ENCODE measurements at places on chromosomes 1 and 21.

- DNase-seq, result no peak
These were observed 56.2 kb downstream of the LGR6 start for GRCh38 chr1:202249846-202250245.

DNA sequence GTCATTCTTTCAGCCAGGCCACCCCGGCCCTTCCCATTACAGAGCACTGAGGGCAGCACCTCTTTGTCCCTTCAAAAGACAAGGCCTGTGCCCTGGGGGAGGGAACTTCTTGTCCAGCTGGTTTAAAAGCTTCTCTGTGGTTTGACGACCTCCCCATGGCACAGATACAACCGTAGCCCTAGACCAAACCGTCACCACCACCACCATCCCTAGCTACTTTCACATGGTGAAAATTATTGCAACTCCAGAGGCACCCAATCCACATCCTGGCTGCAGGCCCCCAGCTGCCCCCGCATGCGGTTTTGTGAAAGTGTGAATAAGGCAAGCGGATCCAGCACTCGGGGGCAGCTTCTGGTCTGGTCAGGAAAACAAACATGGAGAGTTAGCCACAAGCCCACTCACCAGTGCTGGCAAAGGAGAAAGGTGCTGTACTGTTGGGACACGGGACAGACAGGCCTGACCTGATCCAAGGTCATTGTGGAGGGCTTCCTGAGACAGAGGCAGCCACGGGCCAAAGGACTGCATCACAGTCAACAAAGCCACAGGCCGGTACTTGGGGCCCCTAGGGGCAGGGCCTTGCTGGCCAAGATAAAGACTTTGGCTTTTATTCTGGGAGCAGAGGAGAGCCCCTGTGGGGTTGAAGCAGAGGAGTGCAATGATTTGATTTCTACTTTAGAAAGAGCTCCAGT is 31.2 kb downstream of the CDCA8 start:
- DNase-seq, result no peak

DNA sequence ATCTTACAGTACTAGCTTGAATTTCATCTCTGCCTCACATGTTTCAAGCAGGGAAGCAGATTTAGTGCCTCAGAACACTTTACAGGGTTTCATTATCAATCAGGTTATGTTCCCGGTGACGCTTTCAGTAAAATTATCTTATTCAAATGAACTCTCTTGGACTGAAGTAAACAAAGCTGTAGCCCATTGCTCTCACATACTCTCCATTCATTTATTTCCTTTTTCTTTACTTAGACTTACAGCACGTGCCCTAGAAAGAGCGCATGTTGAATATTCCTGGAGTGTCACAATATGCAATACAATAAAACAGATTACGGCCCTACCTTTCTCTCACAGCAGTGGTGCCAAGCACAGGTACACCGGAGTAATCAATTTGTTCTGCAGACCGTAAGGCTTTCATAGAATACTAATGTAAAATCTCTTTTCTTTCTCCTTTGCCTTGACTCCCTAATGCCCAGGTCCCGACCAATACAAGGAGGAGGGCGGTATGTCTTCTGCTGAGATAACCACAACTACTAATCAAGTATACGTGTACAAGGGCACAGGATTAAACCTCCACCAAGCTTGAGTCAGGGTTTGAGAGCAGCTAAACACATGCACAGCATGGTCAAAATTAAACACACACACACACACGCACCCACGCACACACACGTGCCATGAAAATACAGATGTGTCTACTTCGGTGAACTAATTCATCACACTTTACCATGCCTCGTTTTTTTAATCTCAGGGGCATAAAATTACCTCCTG is 62.8 kb downstream of the NRIP1 start:
- no peak for DNase-seq

GRCh38 chr21:39105341-39105765 is 77.9 kb downstream of the PSMG1 start:
- DNase-seq, result no peak

DNA sequence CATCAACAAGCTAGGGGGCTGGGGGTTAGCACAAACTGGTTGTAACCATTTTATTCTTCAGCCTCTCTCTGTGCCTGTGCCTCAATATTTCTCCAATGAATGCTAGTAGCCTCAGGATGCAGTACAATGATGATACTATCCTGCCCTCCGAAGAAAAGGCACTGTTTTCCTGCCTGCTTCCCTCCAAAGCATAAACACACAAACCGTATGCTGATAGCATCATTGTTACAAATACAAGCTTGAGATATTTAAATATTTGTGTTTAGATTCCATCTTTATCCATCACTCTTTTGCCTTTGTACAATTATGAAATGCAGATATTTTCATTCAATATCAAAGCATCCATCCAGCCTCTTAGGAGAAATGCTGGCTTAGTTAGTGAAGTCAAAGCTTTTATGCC is 404.8 kb downstream of the DUSP10 start:
- no peak for DNase-seq

GRCh38 chr21:21096956-21097355 is 98.7 kb downstream of the NCAM2 start:
- no peak for DNase-seq

GRCh38 chr1:112893288-112894009 is 62.5 kb downstream of the SLC16A1 start:
- no peak for DNase-seq

GRCh38 chr1:207862241-207862787 is 48.6 kb downstream of the CD34 start:
- DNase-seq, result no peak

- no peak for DNase-seq
These were observed 234.7 kb upstream of the CSF3R start for GRCh38 chr1:36717431-36717830.

DNA sequence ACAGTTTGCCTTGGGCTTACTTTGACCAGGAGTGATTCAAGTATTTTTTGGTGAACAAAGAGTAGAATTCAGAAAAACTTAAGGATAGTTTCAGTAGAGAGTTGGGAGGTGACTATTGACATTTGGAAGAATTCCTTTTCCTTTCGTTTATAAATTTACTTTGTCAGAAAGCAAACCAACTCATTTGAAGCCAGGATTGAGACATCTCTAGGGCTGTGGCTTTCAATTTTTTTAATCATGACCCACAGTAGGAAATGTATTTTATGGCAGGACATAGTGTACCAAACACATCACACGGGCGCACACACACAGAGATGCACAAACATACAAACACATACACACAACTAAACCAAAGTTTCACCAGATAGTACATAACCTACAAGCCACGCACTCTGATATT is 24.1 kb downstream of the NR5A2 start:
- DNase-seq, result no peak

DNA sequence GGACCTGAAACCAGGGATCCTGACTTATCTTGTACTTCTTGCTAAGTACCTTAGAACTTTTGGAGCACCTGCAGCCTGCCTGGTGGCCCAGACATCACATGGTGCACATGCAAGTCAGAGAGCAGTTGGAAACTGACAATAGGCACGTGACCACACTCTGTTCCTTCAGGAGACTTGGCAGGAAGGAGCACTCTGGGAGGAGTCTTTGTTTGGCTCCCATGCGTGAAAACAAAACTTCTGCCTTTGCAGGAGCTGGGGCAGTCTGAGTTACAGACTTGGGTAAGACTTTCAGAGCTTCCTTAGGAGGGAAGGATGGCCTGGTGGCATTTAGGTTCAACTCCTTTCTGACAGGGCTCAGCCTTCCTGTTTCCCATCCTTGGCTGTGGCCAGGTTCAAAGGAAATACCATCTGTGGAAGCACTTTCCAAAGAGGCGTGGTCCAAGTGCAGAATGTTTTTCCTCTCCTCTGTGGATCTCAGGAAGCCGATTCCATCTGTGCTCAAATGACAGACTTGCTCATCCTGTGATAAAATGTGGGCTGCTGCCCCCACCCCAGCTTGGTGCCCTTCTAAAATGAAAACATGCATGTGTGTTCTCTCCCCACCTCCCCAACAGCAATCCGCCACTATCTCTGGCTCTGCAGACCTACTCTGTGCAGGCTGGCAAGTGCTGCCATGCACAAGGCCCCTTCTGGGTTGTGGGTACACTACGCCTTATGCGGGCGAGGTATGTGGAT is 14.1 kb upstream of the ZNF436 start:
- no peak for DNase-seq

- no peak for DNase-seq
These were observed 25.0 kb downstream of the SDC3 start for GRCh38 chr1:30883389-30884172.

DNA sequence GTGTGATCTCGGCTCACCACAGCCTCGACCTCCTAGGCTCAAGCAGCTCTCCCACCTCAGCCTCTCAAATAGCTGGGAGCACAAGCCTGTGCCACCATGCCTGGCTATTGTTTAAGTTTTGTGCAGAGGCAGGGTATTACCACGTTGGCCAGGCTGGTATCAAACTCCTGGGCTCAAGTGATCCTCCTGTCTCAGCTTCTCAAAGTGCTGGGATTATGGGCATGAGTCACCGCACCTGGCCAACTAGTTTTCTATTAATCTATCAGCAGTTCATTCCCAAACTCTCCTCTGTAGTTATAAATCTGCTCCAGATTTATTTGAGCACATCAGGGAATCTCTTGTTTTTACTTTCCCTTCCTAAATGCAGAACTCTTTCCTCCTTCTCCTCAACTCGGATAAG is 443.8 kb downstream of the PRDM2 start:
- DNase-seq, result no peak

DNA sequence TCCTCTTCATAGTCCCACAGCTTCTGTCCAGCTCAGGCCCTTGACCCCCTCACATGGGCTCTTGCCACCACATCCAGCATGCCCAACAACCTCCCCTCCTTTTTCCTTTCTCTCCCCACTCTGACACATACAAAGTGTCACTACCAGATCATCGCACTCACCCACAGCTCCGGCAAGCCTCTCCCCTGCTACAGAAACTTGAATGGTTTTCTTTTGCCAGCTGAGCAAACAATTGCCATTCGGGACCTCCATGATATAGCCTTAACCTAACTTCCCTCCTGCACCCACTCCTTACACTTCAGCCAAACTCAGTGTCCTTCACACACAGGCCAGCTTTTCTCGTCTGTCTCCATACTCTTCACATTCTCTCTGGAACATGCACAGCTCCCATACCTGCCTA is 43.3 kb downstream of the MAB21L3 start:
- no peak for DNase-seq

- DNase-seq, result no peak
These were observed 29.6 kb downstream of the RIMS3 start for GRCh38 chr1:40635763-40636500.
